HFFc6 (cell line): ENCODE measurements at places on chromosomes 7 and 10. TPM values are rescaled to one million over a fixed set of nuclear protein-coding genes. Genes with fewer than 3 reads are reported as not detected.

The MEIG1 gene
- not detected in 3 replicates for total RNA-seq

The OR6B1 gene
- total RNA-seq: not detected in 3 replicates

The TUBAL3 gene
- total RNA-seq: not detected in 2 replicates

The CALHM3 gene
- not detected in 3 replicates for total RNA-seq

The ZCCHC24 gene
- total RNA-seq: 32.3 to 37.2 TPM (median 37.0 TPM) in 3 replicates

The ERVW-1 gene
- total RNA-seq: not detected in 3 replicates

The VSTM4 gene
- 0.18 to 0.27 TPM (median 0.22 TPM) in 3 replicates for total RNA-seq

The CDHR3 gene
- 1.3 to 2.6 TPM (median 1.8 TPM) in 3 replicates for total RNA-seq

The PTPRZ1 gene
- total RNA-seq: 0.13 TPM in 1 of 3 replicates, not detected in the others

The DRGX gene
- total RNA-seq: 0.15 to 0.35 TPM (median 0.30 TPM) in 3 replicates

The IKZF1 gene
- total RNA-seq: not detected in 2 replicates

The GBX1 gene
- total RNA-seq: not detected in 3 replicates

The AGR3 gene
- not detected in 3 replicates for total RNA-seq

The KIF11 gene
- 15.4 to 40.3 TPM (median 29.6 TPM) in 3 replicates for total RNA-seq

The AHCYL2 gene
- total RNA-seq: 8.3 to 10.8 TPM (median 9.3 TPM) in 3 replicates
